ENCODE measurements at places on chromosomes 2 and 18.

GRCh38 chr2:85254540-85255300 is 73.1 kb downstream of the TGOLN2 start:
- DNase-seq = no peak

- DNase-seq = no peak
These were observed 21.8 kb downstream of the TMEM182 start for GRCh38 chr2:102783506-102784183.

- no peak for DNase-seq
These were observed 828.0 kb upstream of the CDH2 start for GRCh38 chr18:29004921-29005320.

- DNase-seq = no peak
These were observed 183.0 kb upstream of the HS6ST1 start for GRCh38 chr2:128501700-128502099.

GRCh38 chr2:38093527-38094165 is 17.7 kb upstream of the CYP1B1 start:
- no peak for DNase-seq

GRCh38 chr2:36348721-36349120 is 6.9 kb upstream of the CRIM1 start:
- no peak for DNase-seq

GRCh38 chr2:121530212-121530705 is 421 bp upstream of the RNU4ATAC start:
- peak; percentile 62 for DNase-seq

GRCh38 chr2:30282081-30282480 is 50.7 kb downstream of the LBH start:
- DNase-seq = no peak
